ENCODE measurements at places on chromosomes 16 and 17.

GRCh38 chr17:76420356-76421043 lies 32.5 kb downstream of the UBE2O start:
- DNase-seq: no peak

GRCh38 chr16:51550800-51551347 lies 399.8 kb upstream of the SALL1 start:
- no peak for DNase-seq

DNA sequence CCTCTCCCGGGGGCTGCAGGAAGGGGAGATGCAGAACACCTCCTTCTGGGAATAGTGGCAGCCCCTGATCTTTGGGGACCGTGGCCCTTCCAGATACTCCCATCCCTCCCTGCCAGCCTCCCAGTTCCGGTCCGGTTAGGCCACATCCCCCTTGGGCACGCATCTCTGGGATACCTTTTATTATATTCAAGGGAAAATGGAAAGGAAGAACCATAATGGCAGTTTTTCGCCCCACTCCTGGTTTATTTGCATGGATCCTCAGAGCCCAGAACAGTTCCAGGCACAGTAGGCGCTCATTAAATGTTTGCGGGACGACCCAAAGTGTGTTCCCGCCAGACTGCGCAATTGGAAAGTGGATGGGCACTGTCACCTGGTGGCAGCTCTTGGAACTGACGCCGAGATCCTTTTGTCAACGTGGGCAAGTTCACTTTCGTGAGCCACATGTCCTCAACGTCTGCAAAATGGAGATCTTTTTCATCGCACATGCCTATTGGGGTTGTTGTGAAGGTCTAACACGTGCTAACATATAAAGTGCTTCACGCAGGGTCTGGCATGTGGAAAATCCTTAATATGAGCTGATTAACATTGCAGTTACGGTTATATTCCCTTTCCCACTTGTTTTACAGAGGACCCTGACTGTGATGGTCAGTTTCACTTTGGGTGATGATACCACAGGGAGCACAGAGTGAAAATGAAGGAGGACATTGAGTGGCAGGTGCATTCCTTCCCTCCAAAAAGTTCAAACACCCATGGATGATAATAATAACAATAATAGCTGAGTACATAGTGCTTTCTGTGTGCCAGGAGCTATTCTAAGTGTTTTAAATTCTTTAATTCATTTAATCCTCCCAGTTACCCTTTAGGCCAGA lies 1.7 kb upstream of the GPRC5B start:
- peak; percentile 52 for DNase-seq

DNA sequence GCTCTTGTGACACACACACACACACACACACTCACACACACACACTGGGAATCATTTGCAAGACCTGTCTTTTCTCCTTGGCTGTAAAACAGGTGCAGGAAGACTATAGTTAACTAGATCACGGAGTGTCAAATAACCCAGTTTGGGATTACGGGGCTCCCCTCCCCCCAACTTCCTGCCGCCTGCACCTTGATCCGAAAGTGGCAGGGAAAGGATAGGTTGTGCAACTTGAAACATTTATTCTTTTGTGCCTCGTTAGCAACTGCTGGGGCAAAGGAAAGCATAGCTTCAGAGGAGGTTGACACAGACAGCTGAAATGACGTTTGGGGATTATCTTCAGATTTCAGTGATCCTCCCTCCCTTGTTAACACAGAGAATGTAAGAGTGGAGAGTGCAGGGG lies 149.5 kb downstream of the NTN1 start:
- no peak for DNase-seq

DNA sequence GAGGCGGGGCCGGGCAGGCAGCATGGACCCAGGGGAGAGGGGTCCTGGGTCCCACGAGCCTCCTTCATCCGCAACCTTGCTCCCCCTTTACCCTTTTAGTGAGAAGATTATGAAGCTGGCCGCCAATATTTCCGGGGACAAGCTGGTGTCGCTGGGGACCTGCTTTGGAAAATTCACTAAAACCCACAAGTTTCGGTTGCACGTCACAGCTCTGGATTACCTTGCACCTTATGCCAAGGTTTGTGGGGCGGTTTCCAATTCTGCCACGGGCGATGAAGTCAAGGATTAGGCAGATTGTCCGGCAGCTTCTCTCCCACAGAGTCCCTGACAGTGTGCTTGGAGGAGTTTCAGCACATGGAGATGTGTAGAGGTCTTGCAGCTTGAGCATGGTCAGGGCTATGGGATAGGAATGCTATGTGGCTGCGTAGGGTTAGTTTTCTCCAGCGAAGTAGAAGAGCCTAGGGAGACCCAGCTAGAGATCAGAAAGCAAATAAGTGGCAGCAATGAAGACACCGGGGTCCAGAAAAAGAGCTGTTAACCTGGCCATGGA lies 598 bp downstream of the NIP7 start:
- no peak for DNase-seq

GRCh38 chr17:4643676-4644075 lies 2.2 kb upstream of the ALOX15 start:
- no peak for DNase-seq

DNA sequence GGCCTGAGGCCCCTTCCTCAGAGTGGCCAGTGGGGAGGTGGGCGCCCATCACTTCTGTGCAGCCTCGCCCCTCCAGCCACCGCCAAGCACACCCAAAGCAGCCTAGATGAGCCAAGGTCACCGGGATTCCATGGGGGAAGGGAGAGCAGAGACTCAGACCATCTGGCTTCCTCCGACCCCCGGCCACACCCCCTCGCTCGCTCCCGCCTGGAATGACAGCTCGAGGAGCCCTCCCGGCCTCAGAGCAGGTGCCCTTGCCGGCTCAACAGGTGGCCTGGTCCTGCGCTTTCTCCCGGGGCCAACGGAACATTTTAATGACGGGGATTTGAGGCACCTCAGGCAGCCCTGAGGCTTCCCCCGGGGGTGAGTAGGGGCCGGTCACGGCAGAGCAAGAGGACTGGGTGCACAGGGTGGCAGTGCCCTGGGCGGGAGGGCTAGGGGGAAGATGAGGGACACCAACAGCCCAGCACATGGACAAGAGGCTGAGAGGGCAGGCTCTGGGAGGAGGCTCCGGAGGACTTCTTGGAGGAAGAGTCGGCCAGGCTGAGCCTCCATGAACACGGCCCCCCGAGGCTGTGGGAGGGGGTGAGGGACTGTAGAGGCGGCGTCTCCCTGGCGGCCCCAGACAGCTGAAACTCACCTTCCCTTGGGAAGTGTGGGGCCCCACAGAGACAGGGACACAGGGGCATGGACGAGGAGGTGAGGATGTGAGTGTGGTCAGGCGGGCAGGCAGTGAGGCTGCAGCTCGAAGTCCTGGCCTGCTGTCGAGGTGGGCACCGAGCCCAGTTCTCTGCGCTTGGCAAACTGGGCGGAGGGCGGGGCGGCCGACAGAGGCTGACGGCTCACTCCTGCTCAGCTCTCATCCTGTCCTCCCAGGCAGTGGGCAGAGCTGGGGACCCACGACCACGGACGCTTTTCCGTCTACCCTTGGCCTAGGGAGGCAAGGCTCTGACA lies 12.5 kb upstream of the C1QTNF8 start:
- no peak for DNase-seq

Measured in GM18507 (cell line).